ENCODE measurements at places on chromosomes 6 and 20.

DNA sequence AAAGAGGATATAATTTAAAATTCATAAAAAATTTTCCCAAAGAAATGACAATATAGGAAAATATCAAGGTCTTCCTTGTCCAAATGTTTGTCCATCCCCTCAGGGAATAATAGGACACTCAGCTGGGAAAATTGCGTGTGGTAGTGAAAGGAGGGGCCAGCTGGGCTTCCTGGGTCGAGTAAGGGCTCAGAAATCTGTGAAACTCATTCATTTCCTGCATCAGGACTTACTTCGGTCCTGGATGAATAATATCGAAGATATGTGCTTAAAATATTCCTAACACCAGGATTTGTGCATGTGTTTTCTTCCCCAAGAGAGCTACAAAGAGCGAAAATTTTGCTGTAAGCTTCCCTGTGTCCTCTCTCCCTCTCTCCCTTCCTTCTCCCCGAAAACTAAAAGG is 118.2 kb upstream of the GJE1 start:
- peak; percentile 82 for DNase-seq

GRCh38 chr6:138943089-138943625 is 44.9 kb downstream of the REPS1 start:
- no peak for DNase-seq

DNA sequence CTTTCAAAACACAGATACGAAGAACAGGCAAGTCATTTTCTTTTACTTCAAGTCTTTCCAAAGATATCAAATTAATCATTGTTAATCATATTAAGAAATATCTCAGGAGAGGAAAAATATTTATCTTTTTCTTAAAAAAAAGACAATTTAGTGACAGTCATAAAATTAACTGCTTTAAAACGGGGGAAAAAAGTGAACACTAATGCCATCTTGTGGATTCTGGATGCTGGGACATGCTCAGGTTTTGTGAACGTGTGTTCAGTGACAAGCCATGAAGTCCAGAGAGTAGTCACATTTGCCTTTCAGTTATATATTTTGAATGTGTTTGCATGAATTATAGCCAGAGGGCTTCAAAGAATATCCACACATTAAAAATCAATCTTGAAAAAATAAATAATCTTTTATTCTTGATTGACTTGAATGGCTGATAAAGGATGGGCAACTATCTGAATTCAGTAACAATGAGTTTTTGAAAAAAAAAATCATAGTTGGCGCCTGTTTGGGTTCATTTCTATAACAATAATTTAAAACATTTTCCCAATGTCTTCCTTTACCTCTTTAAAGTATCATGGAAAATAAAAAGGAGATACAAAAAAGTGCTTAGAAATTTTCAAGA is 74.7 kb upstream of the NOX3 start:
- DNase-seq, result peak; percentile 4

- no peak for DNase-seq
Observed at GRCh38 chr20:19807191-19807945, 49.3 kb downstream of the RIN2 start.

- no peak for DNase-seq
Observed at GRCh38 chr6:94099072-94099471, 679.7 kb upstream of the EPHA7 start.

- no peak for DNase-seq
Observed at GRCh38 chr6:39947611-39948068, 13.4 kb upstream of the MOCS1 start.

DNA sequence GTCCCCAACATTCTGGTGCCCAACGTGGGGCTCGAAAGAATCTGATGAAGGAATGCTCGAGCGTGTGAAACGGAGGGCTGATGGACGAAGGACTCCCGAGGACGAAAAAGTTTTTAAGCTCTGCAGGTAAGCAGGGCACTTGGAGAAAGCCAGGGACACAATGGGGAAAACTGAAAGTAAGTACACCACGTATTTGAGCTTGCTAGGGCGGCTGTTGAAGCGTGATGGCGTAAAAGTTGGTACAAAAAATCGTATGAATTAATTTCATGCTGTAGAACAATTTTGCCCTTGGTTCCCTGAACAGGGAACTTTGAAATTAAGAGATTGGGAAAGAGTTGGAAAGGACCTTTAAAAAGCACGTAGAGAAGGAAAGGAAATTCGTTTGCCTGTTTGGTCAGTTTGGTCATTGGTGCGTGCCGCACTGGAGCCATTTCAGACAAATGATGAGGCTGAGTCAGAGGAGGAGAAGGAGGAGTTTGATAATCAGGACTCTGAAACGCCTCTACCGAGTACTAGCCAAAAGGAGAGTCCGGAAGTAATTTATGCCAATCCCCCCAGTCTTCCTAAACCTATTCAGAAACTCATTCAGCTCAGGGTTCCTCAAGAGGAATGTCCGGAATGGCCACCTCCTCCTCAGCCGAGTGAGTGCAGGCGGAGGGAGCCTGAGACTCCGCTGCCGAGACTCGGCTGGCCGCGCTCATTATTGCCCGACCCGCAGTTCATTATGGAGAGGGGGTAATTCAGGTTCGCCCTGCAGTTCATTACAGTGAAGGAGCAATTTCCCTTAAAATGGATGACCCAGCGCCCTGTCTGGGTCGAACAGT is 59.2 kb upstream of the PRSS16 start:
- DNase-seq, result no peak

- DNase-seq, result peak; percentile 71
Observed at GRCh38 chr6:3518356-3519190, 61.7 kb upstream of the SLC22A23 start.

DNA sequence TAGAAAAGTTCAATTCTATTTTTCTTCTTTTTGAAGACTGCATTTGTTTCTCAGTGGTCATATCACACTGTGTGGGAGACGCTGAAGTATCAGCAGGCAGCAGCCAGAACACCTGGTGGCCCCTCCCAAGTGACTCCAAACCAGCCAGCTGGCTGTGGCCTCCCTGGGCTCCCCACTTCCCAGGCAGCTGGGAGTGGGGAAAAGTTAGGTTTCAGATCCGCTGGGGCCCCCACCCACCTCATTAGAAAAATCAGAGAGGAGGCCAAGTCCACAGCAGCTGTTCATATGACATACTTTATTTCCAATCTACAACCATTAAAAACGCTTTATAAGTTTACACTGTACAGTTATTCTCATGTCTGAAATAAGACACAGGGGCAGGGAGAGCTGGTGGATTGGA is 3.6 kb upstream of the DSN1 start:
- DNase-seq, result no peak

DNA sequence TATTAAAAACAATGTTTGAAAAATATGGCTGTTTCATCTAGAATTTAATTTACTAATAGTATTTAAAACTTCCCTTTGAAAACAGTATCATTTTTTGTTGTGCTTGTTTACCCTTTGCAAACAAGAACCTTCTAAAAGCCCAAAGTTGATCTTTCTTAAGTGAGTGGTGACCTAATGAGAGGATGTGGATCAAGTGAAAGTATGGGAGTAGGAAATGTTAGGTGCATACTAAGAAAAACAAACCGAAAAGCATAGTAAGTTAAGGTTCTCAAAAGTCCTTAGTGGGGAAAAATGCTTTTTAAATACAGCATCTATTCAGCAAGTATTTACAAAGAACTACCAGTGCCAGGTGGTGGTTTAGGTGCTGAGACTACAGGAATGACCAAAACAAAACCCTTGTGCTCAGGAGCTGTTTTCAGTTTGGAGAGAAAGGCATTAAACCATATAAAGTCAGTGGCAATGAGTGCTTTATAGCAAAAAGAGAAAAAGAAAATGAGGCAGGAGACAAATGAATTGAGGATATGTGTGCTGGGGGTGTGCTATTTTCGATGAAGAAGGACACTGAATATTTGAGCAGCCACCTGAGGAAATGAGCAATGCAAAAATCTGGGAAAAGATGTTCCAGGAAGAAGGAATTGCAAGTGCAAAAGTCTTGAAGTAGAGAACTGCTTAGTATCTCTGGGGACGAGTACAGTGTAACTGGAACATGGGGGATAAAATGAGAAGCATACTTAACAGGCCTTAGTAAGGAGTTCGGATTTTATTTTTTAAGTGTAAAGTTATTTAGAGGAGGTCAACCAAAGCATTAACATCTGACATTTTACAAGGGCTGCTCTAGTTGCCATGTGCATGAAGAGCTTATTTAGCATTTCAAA is 24.0 kb downstream of the RNF146 start:
- no peak for DNase-seq

DNA sequence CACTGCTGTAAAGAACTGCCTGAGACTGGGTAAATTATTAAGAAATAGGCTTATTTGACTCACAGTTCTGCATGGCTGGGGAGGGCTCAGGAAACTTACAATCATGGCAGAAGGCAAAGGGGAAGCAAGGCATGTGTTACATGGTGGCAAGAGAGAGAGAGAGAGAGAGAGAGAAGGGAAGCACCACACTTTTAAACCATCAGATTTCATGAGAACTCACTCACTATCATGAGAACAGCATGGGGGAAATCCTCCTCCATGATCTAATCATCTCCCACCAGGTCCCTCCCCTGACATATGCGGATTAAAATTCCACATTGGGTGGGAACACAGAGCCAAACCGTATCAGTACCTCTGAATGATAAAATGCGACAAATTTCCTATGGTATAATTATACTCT is 203.9 kb upstream of the MARCKS start:
- DNase-seq, result no peak

DNA sequence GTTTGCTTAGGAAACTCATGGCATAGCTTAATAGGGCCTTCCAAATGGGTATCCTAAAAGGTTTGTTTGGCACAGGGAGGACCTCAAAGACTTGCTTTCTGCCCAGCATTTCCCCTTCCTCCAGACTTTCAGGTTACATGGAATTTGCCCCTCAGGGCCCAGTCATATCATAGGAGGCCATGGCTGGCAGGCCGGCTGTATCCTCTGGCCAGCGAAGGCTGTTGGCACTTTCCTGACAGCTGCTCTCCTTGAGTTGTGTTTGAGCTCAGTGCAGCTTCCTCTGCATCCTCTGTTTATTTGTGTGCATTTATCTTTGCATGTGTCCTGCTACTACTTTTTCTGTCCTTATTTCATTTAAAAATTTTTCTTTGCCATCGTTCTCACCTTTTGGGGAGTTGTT is 90.9 kb downstream of the ANKS1A start:
- DNase-seq, result no peak

- DNase-seq, result no peak
Observed at GRCh38 chr20:24648919-24649318, 179.5 kb downstream of the SYNDIG1 start.

GRCh38 chr6:139862311-139862710 is 487.9 kb upstream of the CITED2 start:
- DNase-seq, result no peak

GRCh38 chr20:5827098-5827853 is 77.1 kb downstream of the SHLD1 start:
- DNase-seq, result no peak

DNA sequence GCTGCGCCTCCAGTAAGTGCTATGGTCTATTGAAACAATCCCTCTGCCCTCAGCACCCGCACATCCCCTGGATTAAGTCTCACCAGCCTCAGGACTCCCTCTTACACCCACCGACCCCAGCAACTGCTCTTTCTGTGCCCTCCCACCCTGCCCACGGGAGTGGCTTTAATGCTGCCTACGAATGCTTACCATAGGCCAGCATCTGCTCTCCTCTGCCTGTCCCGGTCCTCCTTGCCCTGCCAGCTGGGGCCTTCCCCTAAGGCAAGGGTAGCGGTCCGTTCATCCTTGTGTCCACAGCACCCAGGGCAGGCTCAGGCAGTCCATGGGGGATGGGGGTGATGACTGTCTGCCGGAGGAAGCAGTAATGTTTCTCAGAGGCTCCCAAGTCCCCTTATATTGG is 4.1 kb downstream of the EBF4 start:
- DNase-seq, result no peak

GRCh38 chr6:31546339-31546957 is at the start of gene ATP6V1G2:
Gene ATP6V1G2, minus strand, starts transcription at chr6:31546608. Its CDS starts 49 bp downstream, at chr6:31546559.
- DNase-seq, result peak; percentile 78

DNA sequence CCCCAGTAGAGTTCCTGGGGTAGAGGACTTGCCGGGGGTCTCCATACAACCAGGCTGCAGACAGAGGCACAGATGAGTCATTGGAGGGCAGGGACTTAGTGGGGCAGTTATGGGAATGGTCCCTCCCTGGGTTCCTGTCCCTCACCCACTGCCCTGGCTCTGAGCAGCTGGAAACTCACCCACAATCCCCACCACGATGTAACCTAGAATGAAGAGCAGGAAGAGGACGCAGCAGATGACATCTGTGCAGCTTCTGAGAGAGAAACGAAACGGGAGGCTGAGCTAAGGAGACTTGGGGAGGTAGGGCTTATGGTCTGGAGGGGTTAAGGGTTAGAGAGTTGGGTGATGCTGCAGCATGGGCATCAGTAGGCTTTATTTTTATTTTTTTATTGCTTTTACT is 2.9 kb downstream of the SLC44A4 start:
- no peak for DNase-seq

- no peak for DNase-seq
Observed at GRCh38 chr20:61884571-61885389, 180.9 kb downstream of the TAF4 start.

- no peak for DNase-seq
Observed at GRCh38 chr6:81906041-81906440, 153.6 kb upstream of the TENT5A start.

DNA sequence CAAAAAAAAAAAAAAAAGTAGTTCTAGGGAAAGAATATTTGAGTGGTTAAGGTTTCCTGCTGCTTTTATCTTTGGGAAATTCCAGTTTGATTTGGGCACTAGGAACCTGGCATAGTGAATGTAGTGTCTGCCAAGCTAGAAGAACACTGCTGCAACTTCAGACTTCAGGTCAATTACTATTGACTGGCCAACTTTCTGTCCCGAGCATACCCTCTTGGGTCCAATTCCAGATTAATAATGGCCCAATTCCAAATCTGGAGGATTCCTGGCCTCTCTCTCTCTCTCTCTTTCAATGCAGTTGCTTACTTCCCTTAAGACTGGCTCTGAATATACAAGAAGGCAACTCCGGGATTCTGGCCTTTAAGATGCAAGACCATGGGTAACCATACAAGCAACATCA is 74.9 kb downstream of the ANKEF1 start:
- no peak for DNase-seq

DNA sequence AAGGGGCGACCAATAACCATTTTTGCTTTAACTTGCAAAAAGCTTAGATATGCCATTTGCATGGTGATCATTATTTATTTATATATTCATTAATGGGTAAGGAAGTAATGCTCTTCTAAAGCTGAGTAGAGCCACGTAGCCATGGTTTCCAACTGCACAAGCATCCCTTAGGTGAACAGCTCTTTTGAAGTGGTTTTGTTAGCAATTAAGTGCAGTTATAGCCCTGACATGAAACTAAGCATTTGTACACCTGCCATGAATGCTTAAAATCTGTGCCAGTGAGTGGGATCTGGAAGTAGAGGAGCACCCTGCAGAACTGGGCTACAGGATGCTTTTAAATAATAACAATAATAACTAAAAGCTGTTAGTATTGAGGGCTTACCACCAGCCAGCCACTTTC is 19.1 kb downstream of the TRAF3IP2 start:
- DNase-seq, result no peak

- DNase-seq, result no peak
Observed at GRCh38 chr6:142602972-142603371, 301.2 kb downstream of the ADGRG6 start.
